Neural crest cell (in vitro differentiated cells): ENCODE measurements at places on chromosomes 7 and 10. TPM values are rescaled to one million over a fixed set of nuclear protein-coding genes. Genes with fewer than 3 reads are reported as not detected.

Gene FOXI2
- not detected in 2 replicates for total RNA-seq

Gene TLX1
- 0.16 and 0.33 TPM in 2 replicates for total RNA-seq

Gene IKZF1
- total RNA-seq, result 5.9 and 8.5 TPM in 2 replicates

Gene IFIT5
- 12.9 and 13.9 TPM in 2 replicates for total RNA-seq

Gene CDNF
- 1.1 and 1.5 TPM in 2 replicates for total RNA-seq

Gene SLC26A3
- not detected in 2 replicates for total RNA-seq

DNA sequence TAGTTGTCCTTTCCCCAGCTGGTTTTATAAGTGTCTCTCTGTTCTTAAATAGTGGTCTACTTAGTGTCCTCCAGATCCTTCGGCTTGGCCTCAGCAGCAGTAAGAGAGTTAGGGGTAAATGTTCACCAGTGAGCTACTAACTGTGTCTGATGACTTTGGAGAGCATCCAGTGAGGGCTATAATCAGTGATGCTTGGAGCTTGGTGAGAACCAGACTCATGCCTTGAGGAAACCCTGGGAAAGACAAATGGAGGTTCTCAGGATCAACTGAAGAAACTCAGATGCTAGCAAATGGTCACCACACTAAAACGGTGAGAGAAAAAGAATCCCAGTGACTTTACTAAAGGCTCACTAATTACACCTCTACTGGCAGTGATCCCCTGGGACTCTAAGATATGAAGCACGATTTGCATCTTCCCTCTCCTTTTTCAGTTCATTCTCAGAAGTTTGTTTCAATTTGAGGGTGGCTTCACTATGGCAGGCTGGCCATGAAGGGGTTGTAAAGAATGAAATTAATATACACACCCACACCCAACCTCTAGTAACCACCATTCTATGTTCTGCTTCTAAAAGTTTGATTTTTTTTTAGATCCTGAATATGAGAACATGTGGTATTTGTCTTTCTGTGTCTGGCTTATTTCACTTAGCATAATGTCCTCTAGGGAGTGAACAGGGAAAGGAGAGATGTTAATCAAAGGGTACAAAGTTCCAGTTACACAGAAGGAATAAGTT is 177.9 kb downstream of the PDE1C start:
- no peak for DNase-seq

- DNase-seq, result no peak
Observed at GRCh38 chr7:17523813-17524739, 225.6 kb downstream of the AHR start.

- no peak for DNase-seq
Observed at GRCh38 chr10:105585753-105586152, 944.7 kb downstream of the SORCS3 start.

- no peak for DNase-seq
Observed at GRCh38 chr10:60990663-60991062, 46.7 kb upstream of the RHOBTB1 start.

GRCh38 chr7:132377015-132377414 is 199.3 kb downstream of the PLXNA4 start:
- no peak for DNase-seq

GRCh38 chr7:75995052-75995471 is 667 bp upstream of the TMEM120A start:
- DNase-seq, result no peak

- no peak for DNase-seq
Observed at GRCh38 chr10:57689596-57690297, 577.9 kb downstream of the IPMK start.

GRCh38 chr10:120770496-120770895 is 80.7 kb upstream of the WDR11 start:
- DNase-seq, result no peak

- no peak for DNase-seq
Observed at GRCh38 chr10:44998146-44998631, 2.5 kb upstream of the ZNF22 start.

DNA sequence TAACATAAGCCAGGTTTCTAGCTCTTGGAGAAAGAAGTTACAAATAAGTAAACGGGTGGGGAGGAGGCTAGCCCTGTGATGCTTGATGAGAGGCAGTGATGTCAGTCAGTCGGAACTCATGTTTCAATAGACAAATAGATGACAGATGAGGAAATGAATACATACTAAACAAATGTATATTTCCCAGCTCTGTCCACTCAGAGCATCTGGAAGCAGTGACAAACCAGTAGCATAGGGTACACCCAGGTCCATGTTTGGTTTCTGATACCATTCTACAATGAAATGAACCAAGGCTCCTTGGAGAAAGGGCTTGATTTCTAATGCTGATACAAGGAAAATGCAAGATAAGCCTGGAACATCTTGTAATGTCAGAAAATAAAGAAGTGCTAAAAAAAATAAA is 30.6 kb downstream of the PODXL start:
- DNase-seq, result no peak

GRCh38 chr7:46080595-46081159 is 159.6 kb upstream of the IGFBP3 start:
- no peak for DNase-seq

DNA sequence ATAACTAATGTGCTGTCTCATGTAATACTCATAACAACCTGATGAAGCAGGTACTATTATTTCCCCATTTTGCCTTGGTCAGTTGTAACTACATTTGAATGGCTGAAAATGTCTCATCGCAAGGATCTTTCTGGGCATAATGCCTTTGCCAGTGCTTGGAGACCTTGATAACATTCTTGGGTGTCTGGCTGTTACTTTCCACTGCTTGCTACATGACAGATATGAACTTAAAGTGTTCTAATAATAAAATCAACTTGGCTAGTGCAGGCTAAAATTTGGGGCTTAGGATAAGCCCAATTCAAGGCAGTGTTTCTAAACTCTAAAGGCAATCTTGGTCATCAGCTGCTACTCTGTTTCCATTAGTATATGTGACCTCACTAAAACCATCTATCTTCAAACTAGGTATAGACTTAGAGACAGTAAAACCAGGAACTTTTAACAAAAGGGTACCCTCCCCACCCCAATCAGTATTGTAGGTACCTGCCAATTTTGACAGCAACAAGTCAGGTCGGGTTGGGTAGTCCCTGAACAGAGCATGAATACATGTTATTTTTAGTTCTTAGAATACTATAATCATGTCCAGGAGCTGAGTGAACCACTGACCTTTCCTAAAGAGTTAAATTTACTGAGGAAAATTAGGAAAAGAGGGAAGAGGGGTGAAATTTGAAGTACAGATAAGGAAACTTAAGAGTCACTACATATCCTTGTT is 68.2 kb upstream of the AHR start:
- DNase-seq, result no peak

DNA sequence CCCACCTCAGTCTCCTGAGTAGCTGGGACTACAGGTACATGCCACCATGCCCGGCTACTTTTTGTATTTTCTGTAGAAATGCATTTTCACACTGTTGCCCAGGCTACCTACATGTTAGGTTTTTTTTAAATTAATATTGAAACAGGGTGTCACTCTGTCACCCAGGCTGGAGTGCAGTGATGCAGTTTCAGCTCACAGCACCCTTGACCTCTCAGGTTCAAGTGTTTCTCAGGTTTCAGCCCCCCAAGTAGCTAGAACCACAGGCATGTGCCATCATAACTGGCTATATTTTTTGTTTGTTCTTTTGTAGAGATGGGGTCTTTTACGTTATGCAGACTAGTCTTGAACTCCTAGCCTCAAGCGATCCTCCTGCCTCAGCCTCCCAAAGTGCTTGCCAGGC is 32.4 kb upstream of the ZMIZ2 start:
- no peak for DNase-seq

GRCh38 chr7:117012696-117013095 is 59.4 kb downstream of the ST7 start:
- no peak for DNase-seq

- no peak for DNase-seq
Observed at GRCh38 chr7:50353894-50354595, 49.5 kb downstream of the IKZF1 start.

DNA sequence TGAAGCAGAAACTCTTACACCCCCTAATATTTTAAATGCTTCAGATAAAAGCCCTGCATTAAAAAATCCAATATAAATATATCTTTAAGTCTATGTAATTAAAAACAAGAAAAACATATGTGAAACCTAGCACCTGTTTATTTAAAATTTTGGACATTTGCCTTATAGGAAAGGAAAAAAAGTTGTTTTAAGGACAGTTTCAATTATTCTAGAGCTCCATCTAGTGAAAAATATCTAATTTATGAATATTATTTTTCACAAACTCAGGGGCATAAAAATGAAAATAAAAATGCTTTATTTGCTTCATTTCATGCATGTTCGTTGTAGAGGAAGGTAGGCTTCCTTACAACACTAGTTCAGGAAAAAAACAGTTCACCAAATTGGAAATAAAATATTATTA is 26.1 kb downstream of the ENKUR start:
- DNase-seq, result no peak

DNA sequence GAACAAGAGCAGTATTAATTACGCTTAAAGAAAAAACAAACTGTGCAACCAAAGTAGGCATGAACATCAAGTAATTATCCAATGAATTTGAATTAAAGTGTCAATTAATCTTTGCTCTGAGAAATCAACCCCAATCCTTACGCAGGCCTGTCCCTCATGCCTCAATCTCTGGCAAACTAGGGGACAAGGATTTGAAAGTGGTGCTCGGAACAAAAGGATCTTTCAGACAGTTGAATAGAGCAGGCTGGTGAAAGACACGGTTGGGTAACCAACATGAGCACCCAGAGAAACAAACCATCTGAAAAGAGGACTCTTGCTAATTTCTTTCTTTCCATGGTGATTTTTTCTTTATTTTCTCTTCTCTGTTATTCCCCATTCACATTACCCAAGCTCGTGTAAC is 203.5 kb upstream of the PHF14 start:
- no peak for DNase-seq
